ENCODE measurements at places on chromosomes 2 and 18.

- no peak for DNase-seq
Measured at GRCh38 chr2:217622205-217623060, 380.4 kb downstream of the TNS1 start.

DNA sequence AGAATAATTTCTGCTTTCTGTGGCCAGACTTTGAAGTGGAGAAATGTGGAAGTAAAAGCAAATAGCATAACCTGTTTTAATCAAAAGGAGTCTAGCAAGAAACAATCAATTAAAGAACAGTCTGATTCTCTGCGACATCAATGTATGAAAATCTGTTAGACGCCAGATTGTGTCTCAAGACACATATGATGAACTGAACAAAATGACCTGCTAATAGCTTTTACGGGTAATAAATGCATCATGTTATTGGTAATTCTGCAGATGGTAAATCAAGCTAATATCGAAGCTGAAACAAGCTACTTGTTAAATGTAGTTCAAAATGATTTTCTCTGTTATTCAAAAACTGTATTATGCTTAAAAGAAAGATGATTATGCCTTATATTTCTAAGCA, 208.5 kb upstream of the FIGN start:
- DNase-seq, result no peak

- DNase-seq, result no peak
Measured at GRCh38 chr18:58792086-58792485, 72.6 kb upstream of the ZNF532 start.

DNA sequence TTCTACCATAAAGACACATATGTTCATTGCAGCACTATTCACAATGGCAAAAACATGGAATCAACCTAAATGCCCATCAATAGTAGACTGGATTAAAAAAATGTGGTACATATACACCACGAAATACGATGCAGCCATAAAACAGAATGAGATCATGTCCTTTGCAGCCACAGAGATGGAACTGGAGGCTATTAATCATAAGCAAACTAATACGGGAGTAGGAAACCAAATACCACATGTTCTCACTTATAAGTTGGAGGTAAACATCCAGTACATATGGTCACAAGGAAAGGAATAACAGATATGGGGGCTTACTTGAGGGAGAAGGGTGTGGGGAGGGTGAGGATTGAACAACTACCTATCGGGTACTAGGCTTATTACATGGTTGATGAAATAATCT, 7.7 kb downstream of the HMSD start:
- no peak for DNase-seq

GRCh38 chr2:190123956-190124355, 61.4 kb upstream of the MSTN start:
- no peak for DNase-seq

- no peak for DNase-seq
Measured at GRCh38 chr18:54829856-54830255, 1.6 kb downstream of the RAB27B start.

- DNase-seq, result no peak
Measured at GRCh38 chr18:58338961-58339592, 289.8 kb downstream of the ALPK2 start.

DNA sequence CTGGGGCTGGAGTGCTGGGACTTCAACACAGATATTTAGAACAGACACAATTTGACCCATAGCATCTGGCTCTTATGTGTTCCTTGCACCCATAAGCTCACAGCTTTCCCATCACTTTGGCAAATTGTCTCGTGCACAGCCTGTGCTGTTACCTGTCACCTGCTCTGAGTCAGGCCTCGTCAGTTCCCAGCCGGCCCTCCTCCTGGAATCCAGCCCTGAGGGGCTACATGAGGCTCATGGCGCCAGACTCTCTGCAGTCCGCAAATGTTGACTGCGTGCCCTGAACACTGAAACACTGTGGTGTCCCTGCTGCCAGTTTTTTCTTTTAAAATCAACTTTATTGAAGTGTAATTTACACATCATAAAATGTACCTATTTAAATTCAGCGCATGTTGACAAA, 65.4 kb upstream of the BZW1 start:
- no peak for DNase-seq

DNA sequence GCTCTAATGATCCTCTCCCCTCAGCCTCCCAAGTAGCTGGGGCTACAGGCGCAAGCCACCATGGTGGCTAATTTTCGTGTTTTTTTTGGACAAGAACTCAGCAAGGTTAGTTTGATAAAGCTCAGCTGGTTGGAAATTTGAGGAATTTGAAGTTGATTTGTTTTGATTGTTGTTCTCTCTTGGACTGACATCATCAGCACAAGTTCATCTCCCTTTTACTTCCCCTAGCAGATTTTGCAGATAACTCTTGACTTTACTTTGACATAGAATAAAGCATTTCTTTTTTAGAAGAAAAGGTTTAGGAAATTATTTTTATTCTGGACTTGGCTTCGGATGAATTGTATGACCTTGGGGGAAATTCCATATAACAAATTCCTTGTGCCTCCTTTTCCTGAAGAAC, 74.9 kb upstream of the DLX2 start:
- no peak for DNase-seq

- no peak for DNase-seq
Measured at GRCh38 chr2:152510621-152511020, 175.6 kb downstream of the FMNL2 start.

DNA sequence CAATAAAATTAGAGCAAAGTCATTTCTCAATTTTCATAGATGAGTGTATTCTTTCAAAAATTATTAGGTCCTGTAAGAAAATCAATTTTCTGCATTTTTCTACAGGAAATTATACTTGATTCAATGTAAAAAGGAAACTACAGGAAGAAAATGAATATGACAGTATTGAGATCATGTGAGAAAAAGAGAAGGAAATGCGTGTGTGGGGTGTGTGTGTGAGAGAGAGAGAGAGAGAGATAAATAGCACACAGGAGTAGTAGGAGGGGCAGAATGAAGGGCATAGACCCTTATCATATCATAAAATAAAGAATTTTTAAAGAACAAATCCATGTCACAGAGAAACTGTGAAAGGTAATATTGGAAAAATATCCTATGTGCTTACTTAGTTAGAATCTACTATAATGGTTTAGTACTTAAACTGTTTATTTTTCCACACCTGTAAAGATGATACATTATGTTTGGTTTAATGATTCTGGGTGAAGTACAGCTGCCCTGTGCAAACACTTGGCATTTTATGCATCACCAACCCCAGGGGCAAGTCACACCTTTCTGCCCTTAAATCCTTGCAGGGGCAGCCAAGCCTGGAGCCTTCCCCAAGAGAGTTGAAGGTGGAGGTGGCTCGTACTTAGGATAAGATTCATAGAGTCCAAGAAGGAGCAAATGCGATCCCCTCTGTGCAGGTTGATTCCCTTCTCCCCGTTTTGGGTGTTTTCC, 276.4 kb downstream of the TGIF1 start:
- no peak for DNase-seq

GRCh38 chr18:5975111-5976002, 80.0 kb upstream of the TMEM200C start:
- DNase-seq, result peak; percentile 8

- no peak for DNase-seq
Measured at GRCh38 chr2:144078802-144079724, 440.9 kb downstream of the ZEB2 start.

- DNase-seq, result peak; percentile 77
Measured at GRCh38 chr2:42047488-42048298, at the start of gene PKDCC. Gene PKDCC (plus strand): TSS chr2:42048021. CDS start chr2:42048200, 179 bp downstream.

- no peak for DNase-seq
Measured at GRCh38 chr18:11665146-11665545, 23.9 kb upstream of the GNAL start.

DNA sequence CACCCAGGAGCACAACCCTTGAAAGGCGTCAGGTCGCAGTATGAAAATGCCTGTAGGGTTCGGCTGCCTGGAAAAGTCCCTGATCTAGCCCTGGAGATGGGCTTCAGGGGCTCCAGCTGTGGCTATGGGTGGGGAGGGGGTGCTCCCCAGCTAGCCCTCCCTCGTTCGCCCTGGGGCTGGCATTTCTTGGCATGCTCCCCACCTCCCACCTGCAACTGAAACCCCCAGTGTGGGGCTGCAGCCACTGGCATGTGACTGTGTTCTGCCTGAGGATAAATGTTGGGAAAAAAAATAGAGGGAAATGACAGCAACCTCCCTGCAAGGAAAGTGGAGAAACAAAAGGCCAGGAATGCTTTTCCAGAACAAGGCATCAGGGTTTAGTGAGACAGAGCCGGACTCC, 109.2 kb downstream of the COPS8 start:
- DNase-seq, result no peak

GRCh38 chr2:123521854-123522253, 503.2 kb upstream of the CNTNAP5 start:
- no peak for DNase-seq

- DNase-seq, result no peak
Measured at GRCh38 chr2:203669820-203670219, 36.6 kb upstream of the CD28 start.

DNA sequence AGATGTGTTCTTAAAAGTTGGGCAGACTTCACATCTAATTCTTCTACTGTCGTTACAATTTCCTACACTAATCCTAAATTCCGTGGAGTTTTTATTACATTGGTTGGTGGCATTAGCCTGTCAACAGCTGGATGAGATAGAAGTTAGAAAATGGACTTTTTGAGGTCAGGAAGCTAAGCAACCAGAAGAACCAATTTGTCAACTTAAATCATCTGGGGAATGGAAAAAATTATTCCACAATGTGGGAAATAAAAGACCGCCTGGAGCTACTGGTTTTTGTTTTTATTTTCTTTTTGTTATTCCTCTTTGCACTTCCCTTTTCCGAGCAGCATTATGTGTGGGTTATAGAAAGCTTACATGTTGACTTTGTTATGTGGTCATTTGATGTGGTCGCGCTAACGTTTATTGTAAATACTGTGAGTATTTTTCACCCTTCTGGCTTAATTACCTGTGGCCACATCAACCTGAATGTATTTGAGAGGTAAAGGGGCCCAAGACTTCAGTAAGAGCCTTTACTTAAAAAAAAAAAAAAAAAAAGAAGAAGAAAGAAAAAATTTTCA, 75.3 kb downstream of the PTPRM start:
- no peak for DNase-seq

GRCh38 chr2:109174214-109174613, 45.2 kb downstream of the SH3RF3 start:
- DNase-seq, result no peak

- no peak for DNase-seq
Measured at GRCh38 chr2:88999365-88999764, 307.9 kb downstream of the RPIA start.

DNA sequence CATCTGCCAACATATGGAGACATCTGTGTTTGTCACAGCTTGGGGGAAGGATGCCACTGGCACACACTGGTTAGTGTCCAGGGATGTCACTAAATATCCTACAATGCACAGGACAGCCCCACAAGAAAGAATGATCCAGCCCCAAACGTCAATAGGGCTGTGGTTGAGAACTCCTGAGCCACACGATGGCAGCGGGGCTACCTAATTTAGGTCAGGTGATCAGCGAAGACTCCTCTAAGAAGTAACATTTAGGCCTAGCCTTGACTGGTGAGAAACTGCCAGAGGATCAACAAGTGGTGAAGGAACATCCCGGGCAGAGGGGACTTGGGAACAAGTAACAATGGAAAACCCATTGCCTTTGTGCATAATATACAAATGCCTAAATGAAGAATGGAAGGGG, 5.0 kb upstream of the TGIF1 start:
- DNase-seq, result no peak

DNA sequence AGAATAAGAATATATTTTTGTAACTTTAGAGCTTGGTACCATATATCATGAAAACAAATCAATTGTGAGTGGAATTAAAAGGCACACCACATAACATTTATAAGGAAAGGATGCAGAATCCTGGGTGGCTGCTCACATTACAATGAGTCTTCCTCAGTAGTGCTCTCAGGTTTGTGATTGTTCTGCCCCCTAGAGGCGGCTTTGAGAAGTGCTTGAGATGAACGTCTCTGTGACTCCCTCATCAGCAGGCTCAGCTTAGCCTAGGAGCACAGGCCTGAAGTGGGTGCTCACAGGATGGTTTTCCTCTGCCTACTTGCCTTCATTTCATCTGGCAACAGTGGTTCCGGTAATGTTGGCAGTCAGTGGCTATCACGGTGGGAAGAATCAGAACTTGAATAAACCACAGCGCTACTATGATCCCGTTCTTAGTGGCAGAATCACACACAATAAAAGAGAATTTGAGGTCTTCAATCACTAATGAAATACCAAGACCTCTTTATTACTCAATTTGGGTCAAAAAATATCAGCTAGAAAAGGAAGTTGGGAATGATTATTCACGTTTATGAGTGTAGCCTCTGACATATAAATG, 38.1 kb upstream of the B4GALT6 start:
- peak; percentile 64 for DNase-seq

- DNase-seq, result no peak
Measured at GRCh38 chr18:34219651-34220050, 5.1 kb downstream of the NOL4 start.

DNA sequence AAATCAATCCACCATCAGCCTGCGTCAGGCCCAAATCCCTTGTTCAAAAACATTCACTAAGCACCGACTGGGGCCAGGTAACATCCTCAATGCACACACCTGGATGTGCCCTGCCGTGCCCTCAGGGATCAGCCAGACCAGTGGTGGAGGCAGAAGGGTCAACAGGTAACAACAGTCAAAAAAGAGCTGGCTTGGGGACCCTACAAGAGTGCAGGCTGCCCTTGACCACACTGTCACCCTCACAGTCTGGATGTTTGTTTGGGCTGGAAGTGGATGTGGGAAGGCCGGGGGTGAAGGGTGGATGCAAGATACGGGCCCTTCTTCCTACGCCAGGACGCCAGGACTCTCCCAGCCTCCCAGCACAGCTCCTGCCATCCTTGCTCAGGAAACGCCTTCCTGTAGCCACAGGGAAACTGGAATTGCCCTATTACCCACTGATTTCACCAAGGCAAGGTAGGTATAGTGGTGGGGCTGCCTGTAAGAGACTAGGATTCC, 2.7 kb downstream of the BIN1 start:
- no peak for DNase-seq

GRCh38 chr2:237459741-237460174, 27.3 kb upstream of the MLPH start:
- no peak for DNase-seq

DNA sequence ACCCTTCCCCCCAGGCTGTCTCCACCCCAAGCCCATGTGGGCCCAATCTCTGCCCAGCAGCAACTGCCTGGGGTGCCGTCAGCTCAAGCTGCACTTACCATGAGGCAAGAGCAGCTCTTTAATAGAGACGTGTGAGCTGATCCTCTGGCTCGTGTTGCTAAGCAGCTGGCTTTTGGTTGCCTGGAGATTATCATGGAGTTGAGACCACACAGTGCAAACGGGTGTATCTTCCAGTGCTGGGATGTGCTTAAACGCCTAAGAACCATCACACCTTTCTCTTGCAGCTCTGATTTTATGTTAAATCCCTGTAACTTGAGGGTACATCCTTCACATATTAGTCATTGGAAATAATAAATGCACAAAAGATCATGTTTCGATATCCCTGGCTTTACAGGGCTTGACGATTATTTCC, 271.1 kb downstream of the PRKCE start:
- peak; percentile 53 for DNase-seq

DNA sequence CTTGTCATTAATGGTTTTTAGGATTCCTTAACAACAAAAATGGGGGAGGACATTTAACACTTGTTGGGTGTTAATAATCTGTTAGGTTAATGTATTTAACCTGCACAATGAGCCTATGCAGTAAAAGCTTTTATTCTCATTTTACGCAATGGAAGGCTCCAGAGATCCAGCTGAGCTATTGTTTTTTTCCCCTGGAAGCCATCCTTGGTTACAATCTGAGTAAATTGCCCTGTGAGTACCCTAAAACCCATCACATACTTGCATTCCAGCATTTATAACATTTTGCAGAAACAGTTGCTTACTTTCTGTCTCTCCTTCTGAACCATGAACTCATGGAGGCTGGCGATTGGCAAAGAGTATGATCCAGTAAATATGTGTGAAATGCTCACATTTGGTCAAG, 30.2 kb upstream of the DOCK10 start:
- no peak for DNase-seq
